ENCODE measurements at places on chromosomes 13 and 19.

- no peak for DNase-seq
Measured at GRCh38 chr13:27644302-27644701, 22.6 kb downstream of the POLR1D start.

- DNase-seq = no peak
Measured at GRCh38 chr13:110700641-110701040, 5.3 kb downstream of the CARS2 start.

DNA sequence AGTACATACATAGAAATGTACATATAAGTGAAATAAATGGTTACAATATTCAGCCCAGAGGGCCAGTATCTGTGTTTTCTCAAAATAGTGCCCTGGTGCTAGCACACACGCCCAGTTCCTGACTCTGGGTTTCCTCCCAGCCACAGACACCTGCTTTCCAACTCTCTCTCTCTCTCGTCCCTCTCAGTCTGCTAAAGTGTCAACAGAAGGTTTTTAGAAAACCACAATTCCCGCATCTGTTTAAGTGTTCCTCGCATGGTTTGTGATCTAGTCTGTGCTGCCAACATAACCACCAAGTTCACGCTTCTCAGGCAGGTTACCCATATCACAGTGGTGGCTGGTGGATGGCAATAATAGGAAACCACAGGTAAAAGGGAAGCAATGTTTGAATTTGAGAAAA, 17.8 kb upstream of the UPF3A start:
- DNase-seq = no peak

- no peak for DNase-seq
Measured at GRCh38 chr13:26726684-26727083, 33.9 kb downstream of the GPR12 start.

- DNase-seq = no peak
Measured at GRCh38 chr19:41792513-41793413, 3.6 kb upstream of the CEACAM3 start.

GRCh38 chr19:47331931-47332547, at the start of gene C5AR2:
C5AR2 (plus strand) TSS chr19:47332175; CDS start chr19:47340800, 8,625 bp downstream.
- no peak for DNase-seq

DNA sequence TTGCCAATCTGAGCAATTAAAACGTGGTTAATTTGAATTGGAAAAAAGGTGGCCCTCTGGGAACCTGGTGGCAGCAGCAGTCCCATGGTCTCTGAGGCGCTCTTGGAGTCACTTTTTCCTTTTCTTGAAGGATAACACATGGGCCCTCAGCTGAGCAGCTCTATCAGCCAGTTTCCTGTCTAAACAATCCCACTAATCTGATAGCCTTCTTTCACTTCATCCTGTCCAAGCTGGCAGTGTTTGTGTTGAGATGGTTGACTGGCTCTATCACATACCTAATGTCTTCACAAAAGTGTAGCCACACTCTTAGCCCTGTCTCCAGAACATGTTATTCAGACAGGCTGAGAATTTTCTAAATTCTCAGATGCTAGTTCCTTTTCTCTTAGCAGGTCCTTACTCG, 10.7 kb downstream of the MZT1 start:
- DNase-seq = no peak

- no peak for DNase-seq
Measured at GRCh38 chr13:104854007-104854406, 1681.5 kb downstream of the EFNB2 start.

GRCh38 chr19:12987781-12988180, 7.5 kb upstream of the NFIX start:
- DNase-seq = no peak

DNA sequence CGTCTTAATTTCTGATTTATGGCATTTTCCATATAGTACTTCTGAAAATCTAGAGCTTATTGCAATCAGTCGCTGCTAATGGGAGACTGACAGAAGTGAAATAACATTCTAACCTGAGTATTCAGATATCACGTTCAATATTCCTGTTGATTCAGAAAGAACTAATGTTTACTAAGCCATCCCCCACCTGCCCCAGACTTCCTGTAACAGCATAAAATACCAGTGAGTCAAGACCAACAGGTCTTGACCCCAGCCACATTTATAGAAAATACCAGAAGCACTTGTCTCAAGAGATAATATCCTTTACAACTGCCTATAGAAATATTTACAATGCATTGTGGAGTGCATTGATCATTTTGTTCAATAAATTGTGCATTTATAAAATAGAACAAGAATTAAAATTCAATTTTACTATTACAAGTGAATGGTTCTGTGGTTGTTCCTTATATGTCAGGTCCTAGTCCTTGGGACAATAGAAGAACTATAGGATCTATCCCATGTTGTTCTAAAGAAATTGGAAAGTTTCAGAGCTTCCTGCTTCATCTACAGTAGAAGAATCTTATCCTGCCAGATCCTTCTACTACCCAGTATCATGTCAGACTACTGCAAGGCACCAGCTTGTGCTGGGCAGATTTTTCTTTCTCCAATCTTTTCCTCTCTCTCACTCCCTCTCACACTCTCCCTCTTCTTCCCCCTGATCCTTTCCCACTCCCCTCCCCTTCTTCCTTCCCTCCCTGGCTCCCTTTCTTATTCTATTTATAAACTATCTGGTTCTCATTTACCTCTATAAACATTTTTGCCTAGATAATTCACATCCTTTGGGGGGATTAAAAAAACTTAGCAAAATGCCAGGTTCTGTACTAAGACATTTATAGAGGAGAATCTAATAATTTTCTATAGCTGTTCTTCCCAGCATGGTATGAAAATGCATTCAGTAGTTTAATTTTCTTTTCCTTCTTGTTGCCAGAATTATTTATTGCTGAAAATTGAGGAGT, 629.9 kb downstream of the DIAPH3 start:
- DNase-seq = no peak

DNA sequence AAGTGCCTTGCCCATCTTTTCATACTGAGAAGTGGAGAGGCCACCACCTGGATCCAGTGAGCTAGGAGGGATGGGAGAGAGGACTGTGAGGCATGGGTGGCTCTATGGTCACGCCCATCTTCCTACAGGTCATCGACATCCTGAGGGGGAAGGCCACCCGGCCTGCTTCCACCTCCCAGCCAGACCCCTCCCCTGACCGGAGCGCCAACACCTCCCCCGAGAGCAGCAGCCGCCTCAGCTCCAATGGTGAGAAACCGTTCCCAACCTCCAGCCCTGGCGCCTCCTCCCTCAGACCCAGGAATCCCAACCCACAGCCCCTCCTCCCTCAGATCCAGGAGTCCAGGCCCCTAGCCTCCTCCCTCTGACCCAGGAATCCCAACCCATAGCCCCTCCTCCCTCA, 10.1 kb downstream of the BCL3 start:
- no peak for DNase-seq

DNA sequence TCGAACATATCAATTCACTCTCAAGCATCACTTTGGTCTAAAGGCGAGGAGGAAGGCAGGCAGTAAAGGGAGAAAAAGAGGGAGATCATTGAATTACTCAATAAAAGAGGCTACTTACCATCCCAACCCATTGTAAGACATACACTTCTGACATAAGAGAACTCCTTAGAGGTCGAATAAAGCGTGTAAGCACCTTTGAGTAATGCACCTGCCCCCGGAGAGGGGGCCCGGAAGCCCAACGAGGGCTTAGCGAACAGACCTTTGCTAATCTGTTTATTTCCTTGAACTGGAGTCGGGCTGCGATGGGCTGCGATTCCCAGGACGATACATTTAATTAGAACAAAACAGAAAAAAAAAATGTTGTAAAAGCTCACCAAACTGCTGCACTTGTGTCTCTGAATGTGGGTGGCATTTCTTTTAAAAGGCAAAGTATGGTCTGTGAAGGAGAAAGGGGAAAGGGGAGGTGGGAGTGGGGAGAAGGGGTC, 3.0 kb downstream of the ZC3H4 start:
- DNase-seq = no peak

GRCh38 chr13:29162638-29163235, 342.6 kb downstream of the MTUS2 start:
- DNase-seq = no peak

DNA sequence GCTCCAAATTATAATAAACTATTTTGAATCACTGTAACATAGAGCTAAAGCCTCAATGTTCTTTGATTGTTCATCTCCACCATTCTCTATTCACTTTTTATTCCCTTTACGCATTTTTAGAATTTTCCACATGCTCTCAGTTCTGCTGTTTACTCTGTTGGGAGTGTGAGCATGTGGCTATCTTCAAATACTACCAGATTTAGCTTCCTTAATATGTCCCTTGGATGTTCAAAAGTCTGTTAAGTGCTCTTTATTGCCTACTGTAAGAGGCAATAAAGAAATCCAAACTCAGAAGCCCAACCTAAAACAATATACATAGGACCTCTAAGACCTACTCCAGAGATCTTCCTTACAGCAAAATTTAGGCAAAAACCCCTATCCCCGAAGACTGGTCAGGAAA, 34.5 kb downstream of the MTMR6 start:
- DNase-seq = no peak

GRCh38 chr13:30466358-30466714, 600 bp upstream of the HMGB1 start:
- DNase-seq = no peak

GRCh38 chr13:80039000-80039399, 301.9 kb downstream of the SPRY2 start:
- no peak for DNase-seq

- no peak for DNase-seq
Measured at GRCh38 chr13:73922493-73923393, 211.5 kb downstream of the KLF12 start.

DNA sequence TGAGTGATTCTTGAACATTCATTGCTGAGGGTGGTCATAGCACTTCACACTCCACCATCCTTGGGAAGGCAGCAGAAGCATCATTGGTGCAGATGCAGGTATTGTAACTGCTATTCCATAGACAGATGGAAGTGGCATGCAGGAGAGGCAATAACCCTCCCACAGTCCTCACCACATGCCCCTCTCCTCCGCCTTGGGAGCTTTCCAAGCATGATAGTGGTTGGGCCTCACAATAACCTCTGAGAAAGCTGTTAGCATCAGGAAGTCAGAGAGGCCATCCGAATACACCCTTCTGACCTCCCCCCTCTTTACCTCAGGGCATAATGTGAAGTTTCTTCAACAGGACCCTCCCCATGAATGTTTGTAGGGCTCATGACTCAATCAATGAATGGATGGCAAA, 177.9 kb downstream of the KATNAL1 start:
- peak; percentile 16 for DNase-seq

DNA sequence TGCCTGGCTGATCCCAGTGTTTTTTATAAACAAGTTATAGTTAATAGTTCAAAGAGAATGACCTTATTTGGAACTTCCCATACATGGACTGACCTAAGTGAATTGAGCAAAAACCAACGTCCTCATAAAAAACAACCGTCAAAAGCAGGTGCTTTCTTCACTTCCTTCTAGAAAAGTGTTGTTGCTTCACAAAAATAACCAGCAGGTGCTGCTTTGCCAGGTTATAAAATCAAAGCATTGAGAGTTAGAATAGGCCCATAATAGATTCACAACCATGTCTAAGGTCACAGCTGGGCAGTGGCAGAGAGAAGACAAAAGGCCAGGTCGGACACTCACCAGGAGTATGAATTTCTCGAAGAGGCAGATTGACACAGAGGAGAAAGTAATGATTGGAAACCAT, 9.5 kb downstream of the RUBCNL start:
- no peak for DNase-seq

DNA sequence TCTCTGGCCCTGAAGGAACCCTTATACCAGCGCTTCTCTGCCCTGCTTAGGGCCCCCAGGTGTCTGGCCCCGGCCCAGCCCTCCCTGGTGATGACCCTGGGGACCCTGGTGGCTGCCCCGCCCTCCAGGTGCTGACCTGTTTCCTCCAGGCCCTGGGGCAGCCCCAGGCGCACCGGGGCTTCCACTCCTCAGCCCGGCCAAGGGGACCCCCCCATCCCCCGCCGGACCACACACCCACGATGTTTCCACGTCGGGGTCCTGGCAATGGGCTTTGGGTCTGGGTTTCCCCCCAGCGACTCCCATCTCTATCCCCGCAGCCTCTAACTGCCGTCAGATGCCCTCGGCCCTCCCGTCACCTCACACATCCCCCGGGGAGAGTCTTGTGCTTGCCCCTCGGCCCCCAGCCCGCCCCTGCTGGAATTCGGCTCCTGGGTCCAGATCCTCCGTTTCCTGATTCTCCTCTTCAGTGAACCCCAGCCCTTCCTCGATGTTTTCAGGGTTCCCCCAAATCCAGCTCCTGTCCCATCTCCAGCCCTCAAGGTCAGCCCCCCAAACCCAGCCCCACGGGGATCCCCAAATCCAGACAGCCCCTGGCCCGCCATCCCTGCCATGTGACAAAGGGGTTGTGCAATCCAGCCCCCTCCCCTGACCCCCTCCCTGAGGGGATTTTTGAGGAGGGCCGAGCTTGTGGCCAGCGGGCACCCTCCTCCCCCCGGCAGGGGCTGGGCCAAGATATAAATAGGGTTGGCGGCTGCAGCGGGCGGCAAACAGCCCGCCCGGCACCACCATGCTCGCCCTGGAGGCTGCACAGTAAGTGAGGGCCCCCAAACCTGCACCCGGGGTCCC, at the start of gene SPIB:
Gene SPIB, plus strand, starts transcription at position 763 of the 846 bp plus-strand sequence. Its CDS starts 25 bp downstream, at position 788.
- DNase-seq = no peak

DNA sequence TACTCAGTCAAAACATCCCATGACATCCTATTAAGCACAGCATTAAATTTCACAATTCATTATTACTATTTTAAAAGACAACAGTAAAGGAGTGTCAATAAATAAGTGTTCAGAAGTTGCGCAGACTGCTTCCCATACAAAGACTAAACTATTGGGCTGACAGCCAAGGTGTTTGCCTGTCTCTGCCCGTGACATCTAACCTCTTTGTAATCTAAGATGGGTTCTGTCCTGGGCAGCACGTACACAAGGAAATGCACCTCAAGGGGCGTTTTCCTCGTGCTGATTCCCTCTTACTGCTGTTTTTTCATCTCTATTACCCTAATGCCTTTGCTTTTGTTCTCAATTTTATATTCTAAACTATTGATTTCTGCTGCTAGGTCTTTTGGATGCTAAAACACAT, 216.3 kb downstream of the NHLRC3 start:
- no peak for DNase-seq

- peak; percentile 86 for DNase-seq
Measured at GRCh38 chr19:55809381-55810058, 22.3 kb downstream of the NLRP11 start.

GRCh38 chr19:15265214-15265849, 33.1 kb upstream of the EPHX3 start:
- no peak for DNase-seq

DNA sequence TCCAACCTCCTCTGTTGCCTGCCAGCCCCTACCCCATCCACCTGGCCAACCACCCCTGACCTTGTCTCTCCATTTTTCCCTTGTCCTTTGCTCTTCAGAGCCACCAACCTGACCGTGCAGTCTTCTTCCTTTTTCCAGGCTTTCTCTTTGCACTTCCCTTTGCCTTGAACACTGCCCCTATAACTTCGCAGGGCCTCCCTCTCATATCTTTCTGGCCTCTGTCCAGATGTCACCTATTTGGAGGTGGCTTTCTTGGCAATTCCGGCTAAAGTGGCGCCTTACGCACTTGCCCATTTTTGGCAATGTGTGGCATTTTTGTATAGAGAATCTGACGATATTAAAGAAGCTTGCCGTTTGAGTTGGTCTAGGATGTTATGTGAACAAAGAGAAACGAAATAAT, 844 bp downstream of the ZNF543 start:
- DNase-seq = no peak

GRCh38 chr13:42392716-42393572, 121.0 kb downstream of the AKAP11 start:
- DNase-seq = no peak
